ENCODE measurements at places on chromosomes 7 and 10.

- no peak for DNase-seq
Observed at GRCh38 chr7:93551063-93551895, 23.2 kb downstream of the CALCR start.

- DNase-seq, result no peak
Observed at GRCh38 chr10:32317795-32318357, 29.1 kb downstream of the EPC1 start.

DNA sequence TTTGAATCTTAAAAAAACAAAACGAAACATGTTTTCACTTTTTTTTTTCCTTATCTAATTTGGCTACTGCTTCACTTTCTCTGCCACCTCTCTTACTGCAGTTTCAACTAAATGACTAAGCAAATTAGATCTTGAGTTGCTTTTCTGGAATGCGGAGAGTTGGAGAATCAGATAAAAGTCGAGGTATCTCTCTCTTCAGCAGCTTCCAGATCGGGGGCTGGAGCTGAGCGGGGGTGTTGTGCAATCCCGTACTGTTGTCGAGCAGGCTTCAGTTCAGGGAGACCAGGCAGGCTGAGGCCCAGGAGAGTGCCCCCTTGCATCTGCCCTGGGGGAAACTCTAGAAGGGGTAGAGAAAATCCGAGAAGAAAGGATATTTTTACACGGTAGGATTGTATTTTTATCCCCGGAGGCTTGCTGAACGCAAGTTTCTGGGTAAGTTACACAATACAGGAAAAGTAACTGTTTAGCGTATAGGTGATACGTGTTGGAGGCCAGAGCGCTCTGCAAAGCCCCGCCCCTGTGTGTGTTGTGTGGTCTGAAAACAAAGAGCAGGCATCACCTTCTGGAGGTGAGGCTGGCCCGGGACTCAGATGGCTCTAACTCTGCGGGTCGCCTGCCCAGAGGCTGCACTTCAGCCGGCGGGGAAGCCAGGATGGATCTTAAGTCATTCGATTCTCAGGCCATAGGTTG, 116.6 kb downstream of the KLF6 start:
- peak; percentile 80 for DNase-seq

DNA sequence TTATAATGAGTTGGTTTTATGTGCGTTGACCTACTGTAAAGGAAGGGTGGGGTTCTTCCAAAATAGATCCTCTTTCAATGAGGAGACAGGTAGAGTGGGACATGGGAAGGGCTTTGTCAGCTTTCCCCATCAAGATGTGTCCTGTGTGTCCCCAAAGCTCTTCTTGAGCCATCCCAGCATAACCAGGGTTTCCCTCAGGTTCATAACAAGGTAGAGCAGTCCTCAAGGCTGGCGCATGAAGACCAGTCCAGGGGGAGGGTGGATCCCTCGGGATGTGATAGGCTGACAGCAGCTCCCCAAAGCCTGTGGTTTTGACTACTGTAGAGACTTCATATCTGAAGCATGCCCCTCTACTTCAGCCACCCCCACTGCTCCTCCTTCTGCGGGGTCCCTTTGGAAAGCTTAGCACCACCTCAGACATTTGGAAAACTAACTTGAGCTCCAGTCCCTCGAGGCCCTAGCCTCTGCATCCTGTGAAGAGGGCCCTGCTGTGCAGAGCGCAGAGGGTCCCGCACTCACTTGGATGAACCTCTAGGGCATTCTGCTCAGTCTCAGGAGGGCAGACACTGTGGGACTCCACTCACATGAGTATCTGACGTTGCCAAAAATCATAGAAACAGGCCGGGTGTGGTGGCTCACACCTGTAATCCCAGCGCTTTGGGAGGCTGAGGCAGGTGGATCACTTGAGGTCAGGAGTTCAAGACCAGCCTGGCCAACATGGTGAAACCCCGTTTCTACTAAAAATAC, 1.1 kb upstream of the GIMAP8 start:
- DNase-seq, result no peak

DNA sequence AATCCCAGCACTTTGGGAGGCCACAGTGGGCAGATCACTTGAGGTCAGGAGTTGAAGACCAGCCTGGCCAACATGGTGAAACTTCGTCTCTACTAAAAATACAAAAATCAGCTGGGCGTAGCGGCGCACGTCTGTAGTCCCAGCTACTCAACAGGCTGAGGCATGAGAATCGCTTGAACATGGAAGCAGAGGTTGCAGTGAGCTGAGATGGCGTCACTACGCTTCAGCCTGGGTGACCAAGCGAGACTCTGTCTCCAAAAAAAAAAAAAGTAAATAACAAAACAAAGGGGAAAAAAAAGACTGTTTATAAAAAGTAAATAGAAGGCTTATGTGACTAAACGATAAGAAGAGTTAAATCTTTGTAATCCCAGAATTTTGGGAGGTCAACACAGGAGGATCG, 15.0 kb upstream of the DNMBP start:
- DNase-seq, result no peak

GRCh38 chr7:11078247-11078834, 104.7 kb downstream of the PHF14 start:
- DNase-seq, result no peak

GRCh38 chr7:150959739-150960734, 18.1 kb downstream of the KCNH2 start:
- DNase-seq, result no peak

- no peak for DNase-seq
Observed at GRCh38 chr10:132877473-132877872, 64.9 kb downstream of the CFAP46 start.

GRCh38 chr10:72239409-72239808, 23.3 kb upstream of the ASCC1 start:
- DNase-seq, result no peak

DNA sequence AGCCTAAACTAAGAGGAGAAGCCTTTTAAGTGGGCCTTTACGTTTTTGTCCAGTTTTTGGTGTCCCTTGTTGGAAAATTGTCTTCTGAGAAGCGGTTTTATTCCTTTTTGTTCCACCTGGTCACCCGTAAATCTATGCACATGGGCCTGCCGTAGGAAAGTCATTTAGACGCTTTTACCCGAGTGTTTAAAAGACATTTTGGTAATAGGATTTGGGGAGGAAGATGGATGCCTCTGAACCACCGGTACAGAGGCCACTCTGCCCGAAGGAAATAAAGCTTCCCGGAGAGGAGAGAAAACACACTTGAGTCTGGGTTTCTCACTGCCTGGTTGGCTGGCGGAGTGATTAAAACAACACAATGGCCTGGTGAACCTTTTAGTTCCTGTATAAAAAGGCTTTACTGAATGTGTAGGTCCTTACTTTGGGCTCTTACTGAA, 760 bp downstream of the THNSL1 start:
- DNase-seq, result no peak

GRCh38 chr7:135330088-135330487, 96.5 kb downstream of the STRA8 start:
- DNase-seq, result no peak

- DNase-seq, result no peak
Observed at GRCh38 chr10:127548022-127548421, 1.1 kb upstream of the NPS start.

DNA sequence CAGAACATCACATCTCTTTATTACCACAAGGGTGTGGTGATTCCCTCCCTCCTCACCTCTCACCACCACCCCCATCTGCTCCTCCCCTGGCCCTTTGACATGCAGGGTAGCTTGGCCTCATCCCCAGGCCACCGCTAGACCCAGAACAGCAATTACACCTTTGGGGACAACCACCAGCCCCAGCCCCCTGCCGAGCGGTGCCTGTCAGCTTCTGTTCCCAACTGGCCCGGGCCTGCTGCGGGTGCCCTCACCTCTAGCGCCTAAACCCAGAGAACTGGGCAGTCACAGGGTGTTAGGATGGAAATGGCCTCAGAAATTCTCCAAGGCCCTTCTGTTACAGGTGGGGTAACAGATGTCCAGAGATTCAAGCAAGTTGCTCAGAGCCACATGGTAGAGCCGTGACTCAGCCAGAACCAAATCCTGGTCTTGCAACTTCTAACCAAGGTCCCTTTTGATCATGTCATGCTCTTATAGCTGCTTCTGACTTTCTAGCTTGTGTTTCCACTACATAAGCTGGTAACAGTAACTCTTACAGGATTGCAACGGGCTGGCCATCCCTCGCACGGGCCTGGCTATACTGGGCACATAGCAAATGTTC, 78.0 kb downstream of the PRKAG2 start:
- DNase-seq, result no peak

GRCh38 chr7:94512735-94513564, 3.3 kb downstream of the CASD1 start:
- no peak for DNase-seq

DNA sequence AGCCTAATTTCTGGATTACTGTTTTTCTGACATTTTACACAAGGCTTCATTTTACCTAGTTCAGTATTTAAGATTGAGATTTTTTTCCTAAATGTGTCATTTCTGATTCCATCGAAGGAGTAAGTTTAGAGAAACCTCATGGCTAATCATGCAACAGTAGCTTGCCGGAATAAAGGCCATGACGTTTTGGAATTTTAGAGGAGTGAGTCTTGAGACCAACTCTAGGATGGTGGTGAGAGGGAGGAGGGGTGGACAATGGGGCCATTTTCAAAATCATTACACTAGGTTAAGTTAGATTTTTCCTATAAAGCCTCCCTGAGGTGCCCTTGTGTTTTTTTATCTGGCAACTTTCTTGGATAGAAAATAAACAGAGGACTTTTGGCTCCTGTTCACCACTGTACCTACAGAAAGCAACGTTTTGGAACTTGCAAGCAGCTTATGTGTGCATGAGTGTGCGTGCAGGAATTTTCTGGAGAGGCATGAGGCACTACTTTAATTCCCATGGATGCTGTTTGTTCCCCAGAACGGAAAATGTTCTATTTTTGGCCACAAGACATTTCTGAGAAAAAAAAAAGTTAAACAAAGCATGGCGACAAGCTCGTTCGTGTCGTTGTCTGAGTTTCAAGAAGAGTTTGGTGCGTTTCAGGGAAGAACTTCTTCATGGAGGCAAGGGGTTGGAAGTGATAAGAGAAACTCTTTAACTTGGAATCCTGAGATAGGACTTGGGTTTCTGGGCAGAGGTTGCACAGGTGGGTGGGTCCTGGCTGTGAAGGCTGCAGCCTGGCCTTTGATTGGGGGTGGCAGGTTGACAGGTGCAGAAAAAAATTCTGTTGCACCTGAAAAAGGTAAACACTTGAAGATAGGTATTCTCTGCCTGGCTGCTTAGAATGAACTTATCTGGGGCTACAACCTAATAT, 178.1 kb downstream of the PTEN start:
- DNase-seq, result no peak

DNA sequence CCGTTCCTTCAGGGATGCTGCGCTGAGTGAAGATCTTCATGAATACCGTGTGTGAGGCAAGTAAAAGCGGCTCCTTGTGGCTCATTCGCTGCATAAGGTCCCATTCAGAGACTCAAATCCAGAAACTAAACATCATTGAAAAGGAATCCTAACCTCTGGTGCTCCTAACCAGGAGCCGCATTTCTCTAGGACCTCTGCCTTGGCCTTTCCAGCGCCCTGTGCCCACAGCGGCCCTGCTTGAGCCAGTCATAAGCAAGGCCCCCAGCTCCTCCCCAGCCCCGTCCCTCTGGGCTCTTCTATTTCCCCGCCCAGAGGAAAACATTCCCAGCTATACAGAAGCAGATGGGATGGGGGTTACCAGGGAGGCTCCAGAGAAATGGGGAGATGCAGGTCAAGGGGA, 42.6 kb upstream of the INSIG1 start:
- no peak for DNase-seq

- no peak for DNase-seq
Observed at GRCh38 chr7:98166668-98166970, 44.6 kb upstream of the BHLHA15 start.

GRCh38 chr10:104880624-104881398, 239.7 kb downstream of the SORCS3 start:
- no peak for DNase-seq

GRCh38 chr7:41842956-41843355, 140.1 kb upstream of the INHBA start:
- no peak for DNase-seq

GRCh38 chr7:11570922-11571550, 261.0 kb downstream of the THSD7A start:
- no peak for DNase-seq

- no peak for DNase-seq
Observed at GRCh38 chr10:15747632-15748031, 27.9 kb upstream of the ITGA8 start.

- peak; percentile 60 for DNase-seq
Observed at GRCh38 chr10:110008518-110009339, 945 bp downstream of the ADD3 start.

All from CD8-positive, alpha-beta T cell (primary cell).